Naive thymus-derived CD8-positive, alpha-beta T cell (primary cell): ENCODE measurements at places on chromosomes 7 and 10. TPM values are rescaled to one million over a fixed set of nuclear protein-coding genes. Genes with fewer than 3 reads are reported as not detected.

- DNase-seq, result no peak
Observed at GRCh38 chr10:97801422-97801821, 29.6 kb upstream of the SFRP5 start.

DNA sequence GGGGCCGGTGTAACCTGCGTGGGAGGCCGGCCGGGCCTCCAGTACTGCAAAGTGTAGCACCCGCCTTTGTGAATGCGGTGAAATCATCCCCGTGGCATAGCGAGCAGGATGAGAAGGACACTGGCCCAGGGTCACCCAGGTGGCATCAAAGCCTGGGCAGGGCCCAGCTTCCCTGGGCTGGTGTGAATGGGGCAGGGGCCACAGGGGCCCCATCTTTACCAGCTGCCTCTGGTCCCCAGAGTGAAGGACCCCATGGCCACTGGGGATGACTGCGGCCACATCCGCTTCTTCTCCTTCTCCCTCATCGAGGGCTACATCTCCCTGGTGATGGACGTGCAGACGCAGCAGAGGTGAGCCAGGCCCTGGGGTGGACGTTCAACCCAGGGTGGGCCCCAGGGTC is 53.8 kb downstream of the RCC1L start:
- no peak for DNase-seq

DNA sequence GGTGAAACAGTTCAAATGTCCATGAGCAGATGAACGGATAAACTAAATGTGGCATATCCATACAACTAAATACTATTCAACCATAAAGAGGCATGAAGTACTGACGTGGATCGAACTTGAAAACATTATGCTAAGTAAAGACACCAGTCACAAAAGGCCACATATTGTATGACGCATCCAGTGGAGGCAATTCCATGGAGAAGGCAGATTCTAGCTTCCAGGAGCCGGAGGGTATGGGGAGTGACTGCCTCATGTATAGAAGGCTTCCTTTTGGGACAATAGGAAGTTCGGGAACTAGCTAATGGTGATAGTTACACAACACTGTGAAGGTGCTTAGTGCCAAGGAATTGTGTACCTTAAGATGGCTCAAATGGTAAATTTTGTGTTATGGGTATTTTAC is 98.4 kb downstream of the VIPR2 start:
- DNase-seq, result no peak

- no peak for DNase-seq
Observed at GRCh38 chr7:51545131-51545530, 228.5 kb upstream of the COBL start.

DNA sequence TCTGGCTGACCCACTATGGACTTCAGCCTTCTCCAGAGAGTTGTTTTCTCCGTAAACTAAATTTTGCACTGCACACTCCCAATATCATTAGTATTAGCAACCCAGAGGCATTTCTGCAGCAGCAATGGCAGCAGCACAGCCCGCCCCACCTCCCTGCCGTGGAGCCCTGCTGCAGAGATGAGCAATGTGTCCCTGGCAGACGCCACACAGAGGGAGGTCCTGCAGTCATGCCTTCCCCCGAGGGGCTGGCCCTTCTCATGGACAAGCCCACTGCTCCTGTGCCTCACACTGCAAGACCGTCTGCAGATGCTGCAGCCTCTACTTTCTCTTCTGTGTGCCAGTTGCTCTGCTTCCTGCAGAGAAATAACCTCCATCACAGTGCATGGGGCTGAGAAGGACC is 393.4 kb upstream of the MKI67 start:
- no peak for DNase-seq

DNA sequence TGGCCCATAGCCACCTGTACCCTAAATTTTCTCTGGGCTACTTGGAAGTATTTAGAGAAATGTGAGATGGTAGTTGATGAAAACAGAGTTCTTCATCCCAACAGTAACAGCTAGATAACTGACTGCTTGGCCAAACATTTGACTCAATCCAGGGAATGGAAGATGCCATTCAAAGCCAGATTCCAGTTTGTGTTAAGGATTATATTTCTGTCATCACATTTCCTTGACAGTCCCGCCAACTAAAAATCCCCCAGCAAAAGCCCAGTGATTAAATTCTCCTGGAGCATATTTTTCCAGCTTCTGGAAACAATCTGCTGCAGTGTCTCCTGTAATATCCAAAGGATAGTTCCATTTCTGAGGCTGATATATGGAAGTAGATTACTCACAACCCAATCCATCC is 45.4 kb upstream of the PTN start:
- no peak for DNase-seq

The CYP17A1 gene
- total RNA-seq, result not detected

DNA sequence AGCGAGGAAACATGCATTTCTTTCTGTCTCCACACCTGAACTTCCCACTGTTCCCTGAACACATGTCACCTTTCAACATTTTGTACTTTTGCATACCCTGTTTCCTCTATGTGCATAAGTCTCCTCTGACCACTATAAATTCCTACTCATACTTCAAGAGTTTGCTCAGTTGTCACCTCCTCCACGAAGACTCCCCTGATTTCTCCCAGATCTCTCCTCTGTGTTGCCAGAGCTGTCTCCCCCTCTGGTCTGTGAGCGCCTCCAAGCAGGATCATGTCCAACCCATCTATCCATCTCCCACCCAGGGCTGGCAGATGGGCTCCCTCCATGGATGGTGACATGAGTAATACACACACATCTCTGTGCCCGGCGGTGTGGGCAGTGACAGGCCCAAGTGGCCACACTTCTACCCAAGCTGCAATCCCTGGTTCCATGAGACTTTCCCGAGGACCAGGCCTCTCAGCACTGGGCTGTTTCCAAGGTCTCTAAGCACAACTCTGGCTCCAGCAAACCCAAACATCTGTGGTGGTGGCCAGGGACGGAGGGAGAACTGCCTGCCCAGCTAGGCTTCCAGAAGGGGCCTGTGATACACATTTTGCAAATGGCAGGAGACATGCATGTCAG is 135.9 kb downstream of the GRID1 start:
- DNase-seq, result no peak
